ENCODE measurements at places on chromosomes 7 and 10.

DNA sequence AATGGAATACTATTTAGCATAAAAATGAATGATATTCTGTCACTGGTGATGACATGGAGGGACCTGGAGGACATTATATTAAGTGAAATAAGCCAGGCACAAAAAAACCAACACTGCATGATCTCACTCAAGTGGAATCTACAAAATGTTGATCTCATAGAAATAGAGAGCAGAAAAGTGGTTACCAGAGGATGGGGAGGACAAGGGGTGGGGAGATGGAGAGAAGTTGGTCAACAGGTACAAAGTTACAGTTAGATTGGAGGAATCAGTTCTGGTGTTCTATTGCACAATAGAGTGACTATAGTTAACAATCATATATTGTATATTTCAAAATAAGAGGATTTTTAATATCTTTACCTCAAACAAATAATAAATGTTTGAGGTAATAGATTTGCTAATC, 24.7 kb upstream of the SLC18A3 start:
- no peak for DNase-seq

DNA sequence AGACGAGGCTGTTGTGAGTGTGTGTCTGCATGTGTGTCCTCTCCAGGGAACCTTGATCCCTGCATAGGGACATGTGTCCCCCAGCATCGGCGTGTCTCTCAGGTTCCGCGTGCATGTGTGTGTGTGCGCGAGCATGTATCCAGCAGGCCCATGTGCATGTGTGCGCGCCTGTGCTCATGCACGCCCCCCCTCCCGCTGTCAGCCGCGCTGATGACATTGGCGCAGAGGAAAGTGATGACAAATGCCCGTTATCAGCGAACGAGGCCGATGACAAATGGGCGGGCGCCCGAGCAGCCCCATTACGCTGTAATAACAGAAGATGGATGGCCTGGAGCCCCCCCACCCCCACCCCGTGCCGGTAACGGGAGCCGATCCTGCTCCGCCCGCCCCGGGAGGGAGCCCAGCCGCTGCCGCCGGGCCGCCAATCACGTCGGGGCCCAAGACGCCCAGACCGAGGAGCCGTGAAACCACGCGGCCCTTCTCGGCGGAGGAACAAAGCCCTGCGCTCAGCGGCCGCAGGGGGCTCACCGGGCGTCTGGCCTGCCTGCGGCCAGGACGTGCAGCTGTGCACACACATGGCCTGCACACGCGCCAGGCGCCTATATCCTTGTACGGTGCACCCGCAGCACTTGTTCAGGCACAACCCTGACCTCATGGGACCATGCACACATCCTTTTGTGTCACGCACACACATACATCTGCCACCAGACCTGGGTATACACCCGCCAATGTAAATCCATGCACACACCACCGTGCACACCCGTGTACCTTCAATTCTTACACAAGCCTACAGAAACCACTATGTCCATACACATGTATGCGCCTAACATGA, 21.5 kb downstream of the POLL start:
- no peak for DNase-seq

GRCh38 chr7:80858141-80858903, 60.5 kb downstream of the SEMA3C start:
- DNase-seq, result no peak

DNA sequence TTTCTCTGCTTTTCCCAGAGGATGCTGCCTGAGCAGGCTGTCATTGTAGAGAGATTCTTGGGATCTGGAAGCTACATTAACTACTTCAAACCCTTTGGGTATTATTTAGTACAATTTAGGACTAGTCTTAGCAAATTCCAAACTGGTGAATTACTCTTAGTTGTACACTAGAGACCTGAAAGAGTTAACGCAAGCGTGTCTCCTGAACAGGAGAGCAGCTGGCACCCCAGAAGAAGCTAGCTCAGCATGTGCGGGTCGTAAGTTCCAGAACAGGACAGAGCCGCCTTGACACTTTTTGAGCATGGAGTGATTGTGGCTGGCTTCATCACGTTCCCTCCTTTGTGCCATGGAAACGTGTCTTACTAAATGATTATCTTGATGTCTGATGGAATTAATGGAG, 495.7 kb upstream of the TPK1 start:
- DNase-seq, result no peak

DNA sequence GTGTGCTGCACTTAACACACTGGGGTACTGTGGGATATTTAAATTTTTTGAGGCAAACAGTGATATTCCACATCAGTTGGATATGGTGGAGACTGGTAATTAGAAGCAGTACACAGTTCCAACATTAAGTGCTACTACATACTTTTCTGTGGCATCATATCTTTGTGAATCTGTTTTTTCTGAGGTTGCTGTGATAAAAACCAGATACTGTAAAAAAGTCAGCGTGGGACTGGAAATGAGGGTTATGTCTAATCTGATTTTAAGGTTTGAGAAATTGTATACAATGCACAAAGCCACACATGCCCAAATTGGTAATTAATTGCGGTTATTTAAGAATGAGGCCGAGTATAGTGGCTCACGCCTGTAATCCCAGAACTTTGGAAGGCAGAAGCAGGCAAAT, 41.2 kb downstream of the TBC1D12 start:
- no peak for DNase-seq

- no peak for DNase-seq
These were observed 81.0 kb downstream of the SNX10 start for GRCh38 chr7:26372704-26373103.

GRCh38 chr7:42960762-42961161, 28.6 kb downstream of the MRPL32 start:
- DNase-seq, result no peak

GRCh38 chr10:20948686-20949327, 51.7 kb upstream of the NEBL start:
- DNase-seq, result no peak

GRCh38 chr7:135236727-135237126, 3.1 kb downstream of the STRA8 start:
- no peak for DNase-seq

- peak; percentile 46 for DNase-seq
These were observed 1.4 kb upstream of the CUX1 start for GRCh38 chr7:101815826-101816594.

GRCh38 chr10:80459047-80459865, 5.1 kb downstream of the TSPAN14 start:
- peak; percentile 56 for DNase-seq

- DNase-seq, result no peak
These were observed 88.9 kb upstream of the WAC start for GRCh38 chr10:28444031-28444430.

- DNase-seq, result no peak
These were observed 217.9 kb downstream of the SKAP2 start for GRCh38 chr7:26646336-26647048.

DNA sequence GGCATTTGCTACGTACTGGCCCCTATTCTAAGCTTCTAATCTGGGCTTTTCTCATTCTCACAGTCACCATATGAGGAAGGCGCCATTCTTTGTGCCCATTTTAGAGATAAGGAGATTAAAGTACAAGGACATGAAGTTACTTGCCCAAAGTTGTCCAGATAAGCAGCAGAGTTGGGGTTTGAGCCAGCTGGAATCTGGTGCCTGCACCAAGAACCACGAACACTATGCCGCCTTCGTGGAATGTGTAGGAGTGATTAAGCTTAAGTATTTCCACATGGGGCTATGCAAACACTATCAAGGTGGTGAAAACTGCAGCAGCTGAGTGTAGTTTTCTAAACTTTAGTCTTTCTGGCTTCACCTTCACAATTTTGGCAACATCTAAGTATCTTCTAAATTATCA, 342.7 kb upstream of the ETV1 start:
- DNase-seq, result no peak

GRCh38 chr10:102673819-102674511, 29.7 kb downstream of the TRIM8 start:
- no peak for DNase-seq

DNA sequence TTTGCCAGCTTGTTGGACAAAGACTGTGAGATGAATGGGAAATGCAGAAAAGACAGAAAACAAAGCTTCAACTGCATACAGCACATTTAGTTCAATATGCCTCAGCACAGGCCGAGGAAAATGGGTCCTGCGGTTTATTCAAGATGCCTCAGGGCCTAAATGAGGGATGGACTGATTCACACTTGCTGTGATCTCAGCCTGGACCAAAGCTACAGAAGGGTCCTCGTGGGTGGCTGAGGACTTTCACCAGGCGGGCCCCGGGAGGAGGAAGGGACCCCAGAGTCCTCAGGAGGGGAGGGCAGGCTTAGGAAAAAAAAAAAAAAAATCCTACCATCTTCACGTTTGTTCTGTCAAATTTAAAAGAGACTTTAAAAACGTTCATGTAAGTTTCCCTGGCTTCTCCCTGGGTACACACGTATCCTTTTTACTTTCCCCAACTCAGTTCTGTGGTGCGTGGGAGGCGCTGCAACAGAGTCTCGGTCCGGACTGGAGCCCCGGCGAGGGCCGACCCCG, 624 bp upstream of the ZNF783 start:
- DNase-seq, result no peak

DNA sequence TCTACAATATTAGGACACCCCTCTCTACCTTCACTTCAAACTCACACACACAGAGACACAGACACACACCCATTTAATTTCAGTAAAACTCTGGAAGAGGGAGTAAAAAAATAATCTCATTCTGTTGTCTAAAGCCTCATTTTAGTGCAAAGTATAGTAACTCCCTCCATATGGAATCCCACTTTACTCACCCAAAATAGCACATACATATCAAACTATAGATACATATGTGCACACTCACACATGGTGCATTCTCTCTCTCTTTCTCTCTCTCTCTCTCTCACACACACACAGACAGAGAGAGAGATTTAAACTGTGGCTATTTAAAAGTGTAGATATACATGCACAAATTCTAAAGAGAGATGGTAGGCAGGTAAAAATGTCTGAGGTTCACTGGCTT, 179.6 kb upstream of the PTN start:
- no peak for DNase-seq

GRCh38 chr10:75880031-75880775, 448.8 kb downstream of the LRMDA start:
- no peak for DNase-seq

DNA sequence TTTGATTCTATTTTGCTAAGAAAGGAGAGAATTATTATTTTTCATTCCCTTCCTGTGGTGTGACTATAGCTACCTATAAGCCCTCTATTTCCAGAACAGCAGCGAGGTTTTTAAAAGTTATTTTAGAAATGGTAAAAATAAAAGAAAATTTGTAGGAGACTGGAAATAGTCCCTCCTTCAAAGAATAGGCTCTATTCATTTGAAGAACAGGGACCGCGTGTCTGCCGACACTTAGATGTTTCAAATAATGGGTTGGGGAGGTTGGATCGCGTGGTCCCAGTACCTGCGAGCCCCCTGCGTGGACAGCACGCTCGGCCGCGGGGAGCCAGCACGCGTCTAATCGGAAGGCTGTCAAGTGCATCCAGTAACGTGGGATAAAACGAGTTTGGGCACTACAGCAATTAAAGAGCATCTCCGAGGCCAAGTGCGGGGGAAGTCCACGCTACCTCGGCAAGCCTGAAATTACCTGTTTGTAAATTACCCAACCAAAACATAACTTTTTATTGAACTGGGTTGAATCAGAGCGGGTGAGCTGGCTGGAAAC, 1.0 kb downstream of the CACNA2D1 start:
- DNase-seq, result no peak

DNA sequence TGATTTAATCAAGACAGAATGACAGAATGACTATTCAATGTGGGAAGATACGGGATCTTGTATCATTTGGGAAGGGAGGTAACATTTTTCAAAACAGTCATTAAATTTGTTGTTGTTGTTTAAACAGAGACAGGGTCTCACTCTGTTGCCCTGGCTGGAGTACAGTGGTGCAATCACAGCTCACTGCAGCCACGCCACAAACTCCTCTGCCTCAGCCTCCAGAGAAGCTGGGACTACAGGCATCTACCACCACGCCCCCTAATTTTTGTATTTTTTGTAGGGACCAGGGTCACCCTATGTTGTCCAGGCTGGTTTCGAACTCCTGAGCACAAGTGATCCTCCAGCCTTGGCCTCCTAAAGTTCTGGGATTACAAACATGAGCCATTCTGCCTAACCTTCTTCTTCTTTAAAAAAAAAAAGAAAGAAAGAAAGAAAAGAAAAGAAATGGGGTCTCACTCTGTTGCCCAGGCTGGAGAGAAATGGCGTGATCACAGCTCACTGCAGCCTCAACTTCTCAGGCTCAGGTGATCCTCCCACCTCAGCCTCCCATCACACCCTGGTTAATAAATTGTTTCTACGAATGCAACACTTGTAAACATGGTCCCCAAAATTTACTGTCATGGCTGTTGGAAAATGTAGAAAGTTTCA, 24.3 kb downstream of the YWHAG start:
- DNase-seq, result no peak

- DNase-seq, result no peak
These were observed 352.7 kb downstream of the DNAJB6 start for GRCh38 chr7:157689269-157690057.

GRCh38 chr10:92839191-92840085, 8.9 kb upstream of the EXOC6 start:
- DNase-seq, result no peak

- no peak for DNase-seq
These were observed 433.6 kb downstream of the ACTR3B start for GRCh38 chr7:153193144-153193595.

DNA sequence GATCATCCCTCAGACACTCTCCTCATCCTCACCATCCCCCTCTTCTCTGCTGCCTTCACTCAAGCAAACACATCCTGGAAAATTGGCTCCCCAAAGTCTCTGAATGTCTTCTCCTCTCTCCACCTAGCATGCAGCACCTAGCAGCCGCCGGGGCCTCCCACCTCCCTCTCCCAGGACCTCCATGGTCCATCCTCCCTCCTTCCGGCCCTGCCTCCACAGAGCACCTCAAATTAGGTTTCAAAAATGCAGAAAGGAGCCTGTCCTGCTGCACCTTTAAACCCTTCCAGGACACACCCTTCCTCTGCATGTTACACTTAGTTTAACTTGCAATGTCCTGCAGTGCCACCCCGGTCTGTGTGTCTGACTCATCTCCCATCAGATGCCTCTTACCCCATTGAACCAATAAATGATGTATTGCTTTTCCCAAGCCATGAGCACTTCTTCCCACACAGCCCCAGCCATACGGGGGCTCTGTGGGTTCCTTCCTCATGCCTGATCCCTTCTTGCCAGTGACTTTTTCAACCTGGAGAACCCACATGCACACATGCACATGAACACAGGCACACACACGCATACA, 582.5 kb upstream of the MGMT start:
- no peak for DNase-seq

- no peak for DNase-seq
These were observed 47.0 kb upstream of the VWDE start for GRCh38 chr7:12450615-12451014.

DNA sequence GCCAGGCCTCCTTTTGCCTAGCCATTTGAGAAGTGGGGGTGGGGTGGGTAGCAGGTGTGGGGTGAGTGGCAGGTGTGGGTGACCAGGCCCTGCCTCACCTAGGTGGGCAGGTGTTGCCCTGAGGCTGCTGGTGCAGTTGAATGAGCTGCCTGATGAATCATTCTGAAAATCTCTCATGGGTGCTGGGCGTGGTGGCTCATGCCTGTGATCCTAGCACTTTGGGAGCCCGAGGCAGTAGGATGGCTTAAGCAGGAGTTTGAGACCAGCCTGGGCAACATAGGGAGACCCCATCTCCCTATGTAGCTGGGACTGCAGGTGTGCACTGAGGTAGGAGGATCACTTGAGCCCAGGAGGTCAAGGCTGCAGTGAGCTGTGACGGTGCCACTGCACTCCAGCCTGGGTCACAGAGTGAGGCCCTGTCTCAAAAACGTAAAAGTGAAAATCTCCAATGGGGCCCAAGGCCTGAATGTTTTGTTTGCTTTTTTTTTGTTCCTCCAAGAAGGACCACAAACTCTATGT, 17.7 kb downstream of the TSPAN14 start:
- DNase-seq, result no peak

GRCh38 chr7:24757353-24758275, at the start of gene GSDME:
TSS of gene GSDME (minus strand) at chr7:24757464. CDS start at chr7:24749774, 7,690 bp downstream.
- no peak for DNase-seq

GRCh38 chr10:6120691-6121090, 31.9 kb downstream of the RBM17 start:
- no peak for DNase-seq

Data from activated naive CD4-positive, alpha-beta T cell (primary cell).